Right atrium auricular region (tissue), 2 donors: ENCODE measurements at places on chromosomes 6 and 20. TPM values are rescaled to one million over a fixed set of nuclear protein-coding genes. Genes with fewer than 3 reads are reported as not detected.
A peak's percentile ranks its signal among the peaks of the same experiment; 100 is the strongest.

- DNase-seq = no peak
Observed at GRCh38 chr20:7124120-7124519, 356.6 kb downstream of the BMP2 start.

DNA sequence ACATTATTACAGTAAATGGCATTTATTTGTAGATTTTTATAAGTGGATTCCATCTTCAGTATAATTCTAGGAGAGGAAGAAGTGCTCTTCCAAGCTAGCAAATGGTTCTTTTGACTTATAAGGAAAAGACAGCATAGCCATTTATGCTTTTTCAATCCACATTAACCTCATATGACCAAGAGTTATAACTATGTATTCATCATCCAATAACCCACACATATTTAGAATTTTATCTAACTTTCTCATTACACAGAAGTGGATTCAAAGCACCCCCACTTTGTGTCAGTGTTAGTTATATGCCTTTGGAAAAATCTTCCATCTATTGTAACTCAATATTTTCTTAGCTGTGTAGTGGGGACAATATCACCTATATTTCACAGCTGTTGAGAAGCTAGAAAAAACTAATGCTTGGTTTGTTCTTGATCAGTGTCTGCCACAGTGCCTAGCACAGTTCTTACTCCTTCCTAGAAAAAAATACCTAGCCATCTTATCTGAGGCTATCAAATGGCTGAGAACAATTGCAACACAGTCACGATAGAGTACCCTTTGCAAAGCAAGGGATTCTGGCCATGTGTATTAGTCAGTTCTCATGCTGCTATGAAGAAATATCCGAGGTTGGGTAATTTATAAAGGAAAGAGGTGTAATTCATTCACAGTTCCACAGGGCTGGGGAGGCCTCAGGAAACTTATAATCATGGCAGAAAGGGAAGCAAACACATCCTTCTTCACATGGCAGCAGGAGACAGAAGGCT, 986.3 kb downstream of the TFAP2A start:
- DNase-seq = no peak

DNA sequence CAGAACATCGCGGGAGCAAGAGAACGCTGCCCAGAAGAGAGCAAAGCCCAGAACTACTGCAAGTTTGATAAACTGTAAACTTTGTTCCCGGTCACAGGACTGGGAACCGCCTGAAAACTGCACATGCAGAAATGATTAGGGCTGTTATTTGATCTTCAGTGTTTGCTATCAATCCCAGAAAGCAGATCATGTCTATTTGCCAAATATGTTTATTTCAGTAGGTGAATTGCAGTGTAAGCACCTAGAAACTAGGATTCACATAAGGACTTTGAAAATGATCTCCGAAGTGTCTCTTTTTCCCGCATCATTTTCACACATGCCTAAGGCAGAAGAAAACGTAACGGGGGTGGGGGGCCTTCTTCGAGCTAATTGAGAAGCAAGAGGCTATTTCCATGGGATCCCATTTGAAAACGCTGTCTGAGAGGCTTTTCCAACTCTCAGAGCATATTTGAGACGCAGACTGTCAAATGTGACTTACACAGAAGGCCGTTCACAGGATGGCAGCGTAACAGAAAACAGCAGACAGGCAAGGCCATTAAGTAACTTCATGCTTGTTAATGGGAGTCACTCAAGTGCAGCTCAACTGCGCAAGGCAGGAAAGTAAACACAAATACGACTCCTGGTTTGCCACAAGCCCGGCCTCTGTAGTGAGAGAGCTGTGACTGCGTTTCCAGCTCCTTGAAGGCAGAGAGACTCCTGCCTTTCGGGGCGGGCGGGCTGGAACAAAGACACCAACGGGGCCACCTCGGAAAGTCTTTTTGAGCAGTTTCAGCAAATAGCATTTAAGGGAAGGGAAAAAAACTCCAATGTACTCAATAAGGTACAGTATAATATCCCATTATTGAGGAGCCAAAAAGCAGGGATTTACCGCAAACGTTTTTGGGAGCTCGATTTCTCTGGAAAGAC, 144.7 kb upstream of the ZNF217 start:
- DNase-seq = peak; percentile 80

- DNase-seq = no peak
Observed at GRCh38 chr20:24361541-24361940, 107.9 kb upstream of the SYNDIG1 start.

DNA sequence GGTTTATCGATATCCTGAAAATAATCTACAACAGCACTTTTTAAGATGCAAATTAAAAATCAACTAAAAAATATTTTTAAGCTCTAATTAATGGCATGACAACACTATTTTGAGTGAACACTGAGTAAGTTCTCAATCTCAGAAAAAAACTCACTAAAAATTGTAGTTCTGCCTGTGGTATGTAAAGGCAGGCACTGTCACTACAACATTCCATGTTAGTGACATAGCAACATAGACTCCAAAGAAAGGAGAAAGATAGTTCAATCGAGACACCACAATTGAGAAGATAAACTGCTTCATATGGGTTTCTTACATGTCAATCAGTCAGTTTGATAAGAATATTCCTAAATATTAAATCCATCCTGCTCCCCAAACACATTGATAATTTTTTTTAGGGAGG, 38.0 kb downstream of the COL12A1 start:
- DNase-seq = no peak

- no peak for DNase-seq
Observed at GRCh38 chr6:128235556-128235955, 284.8 kb downstream of the PTPRK start.

DNA sequence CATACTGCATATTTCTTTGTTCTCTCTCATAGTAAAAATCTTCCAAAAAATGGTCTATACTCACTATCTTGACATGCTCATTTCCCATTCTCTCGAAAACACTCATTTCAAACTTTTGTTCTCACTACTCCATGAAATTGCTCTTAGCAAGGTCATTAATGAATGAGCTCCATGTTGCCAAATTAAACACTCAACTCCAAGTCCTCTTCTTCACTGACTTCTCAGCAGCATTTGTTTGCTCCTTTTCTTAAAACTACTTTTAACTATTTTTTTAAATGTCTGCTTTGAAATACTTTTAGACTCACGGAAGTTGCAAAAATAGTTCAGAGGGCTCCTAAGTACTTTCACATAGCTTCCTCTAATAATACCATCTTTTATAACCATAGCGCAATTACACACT, 274.0 kb upstream of the PREP start:
- no peak for DNase-seq

- no peak for DNase-seq
Observed at GRCh38 chr6:27205375-27206278, 41.9 kb upstream of the PRSS16 start.

DNA sequence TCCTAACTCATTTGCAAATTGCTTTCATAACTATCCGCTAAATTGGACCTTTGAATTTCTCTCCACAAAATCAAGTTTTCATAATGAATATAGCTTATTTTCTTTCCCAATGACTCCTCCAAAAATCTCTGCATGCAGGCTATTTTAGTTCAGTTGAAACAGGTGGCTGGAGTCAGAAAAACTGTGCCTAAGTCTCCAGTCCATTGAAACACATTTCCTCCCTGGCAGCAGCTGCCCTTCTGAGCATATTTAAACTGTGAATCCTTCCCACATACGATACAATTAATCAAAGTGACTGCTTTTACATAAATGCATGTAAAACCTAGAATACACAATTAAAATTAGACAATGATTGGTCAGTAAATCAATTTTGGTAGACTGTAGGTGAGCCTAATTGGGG, 344.6 kb upstream of the MARCKS start:
- DNase-seq = no peak

Gene RALY
- total RNA-seq = 86.4 TPM

GRCh38 chr6:166618251-166618650, 8.8 kb downstream of the RPS6KA2 start:
- DNase-seq = peak; percentile 40

Gene ENTPD6
- total RNA-seq = 116 TPM

DNA sequence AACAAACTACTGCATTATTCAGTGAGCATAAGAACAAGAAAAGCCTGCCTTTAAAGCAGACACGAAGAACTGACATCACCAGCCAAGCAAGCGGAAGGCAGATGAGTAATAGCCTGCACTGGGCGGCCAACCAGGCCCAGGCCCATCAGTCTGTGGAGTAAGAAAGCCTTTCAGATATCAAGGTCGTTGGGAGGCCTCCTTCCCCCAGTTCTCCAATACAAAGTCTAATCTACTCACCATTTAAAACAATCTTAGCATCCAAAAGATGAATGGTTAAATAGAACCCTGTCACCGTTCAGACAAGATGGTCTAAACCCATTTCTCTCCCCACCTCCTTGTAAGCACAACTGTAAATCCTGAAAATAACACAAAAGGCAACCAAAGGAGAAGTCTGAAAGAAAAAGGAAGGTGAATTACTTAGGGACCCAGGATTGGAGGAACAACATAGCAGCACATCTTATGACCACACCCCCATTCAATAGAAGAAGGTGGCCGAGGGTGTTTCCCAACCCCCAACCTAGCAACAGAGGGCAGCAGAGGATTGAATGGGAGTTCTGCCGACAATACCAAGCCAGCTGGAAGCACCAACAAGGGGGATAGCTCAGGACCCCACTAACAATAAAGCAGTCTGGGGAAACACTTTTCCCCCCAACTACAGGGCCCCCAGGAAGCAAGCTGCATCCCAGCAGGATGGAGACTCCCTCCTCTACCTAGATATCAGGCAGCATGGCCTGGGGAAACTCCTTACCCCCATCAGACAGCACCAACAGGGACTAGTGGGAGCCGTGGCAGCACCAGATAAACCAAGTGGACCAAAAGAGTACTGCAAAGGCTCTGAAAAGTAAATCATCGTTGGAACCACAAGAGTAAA, 67.9 kb downstream of the ZHX3 start:
- DNase-seq = peak; percentile 90

DNA sequence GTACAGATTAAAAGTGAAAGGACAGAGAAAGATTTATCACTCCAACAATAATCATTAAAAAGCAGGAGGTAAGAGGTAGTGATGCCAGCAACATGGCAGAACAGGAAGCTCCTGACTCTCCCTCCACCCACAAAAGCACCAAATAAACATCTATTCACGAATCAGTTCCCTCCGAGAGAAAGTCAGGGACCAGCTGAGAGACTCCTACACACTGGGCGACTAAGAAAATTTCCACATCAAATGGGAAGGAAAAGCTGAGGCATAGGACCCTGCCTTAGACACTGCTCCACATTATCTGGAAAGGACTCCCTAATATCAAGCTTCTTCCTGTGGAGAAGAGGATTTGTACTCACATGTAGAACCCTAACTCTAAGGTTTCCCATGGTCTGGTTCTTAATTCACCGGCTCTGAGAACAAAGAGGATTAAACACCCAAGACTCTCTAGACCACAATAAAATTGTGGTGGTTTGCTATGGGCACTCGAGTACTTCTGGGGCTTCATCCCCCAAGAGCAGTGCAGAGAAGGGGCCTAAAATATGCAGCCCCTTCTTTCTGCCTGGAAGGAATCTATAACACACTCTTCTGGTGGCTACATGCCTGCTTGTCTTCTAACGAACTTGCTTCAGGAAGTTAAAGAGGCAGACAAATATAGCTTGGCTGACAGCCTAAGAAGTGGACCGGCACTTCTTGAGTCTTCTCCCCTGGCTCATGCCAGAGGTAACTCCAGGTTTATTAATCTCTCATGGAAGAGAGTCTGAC, 29.4 kb upstream of the ASF1A start:
- DNase-seq = no peak

GRCh38 chr6:34587851-34588250, 31.7 kb upstream of the SPDEF start:
- no peak for DNase-seq

Gene RSPH9
- 0.12 TPM for total RNA-seq

- DNase-seq = no peak
Observed at GRCh38 chr6:51857134-51857533, 230.3 kb downstream of the PKHD1 start.

- no peak for DNase-seq
Observed at GRCh38 chr6:27777614-27778355, 134.4 kb downstream of the OR2B2 start.

Gene UST
- total RNA-seq = 4.3 TPM

DNA sequence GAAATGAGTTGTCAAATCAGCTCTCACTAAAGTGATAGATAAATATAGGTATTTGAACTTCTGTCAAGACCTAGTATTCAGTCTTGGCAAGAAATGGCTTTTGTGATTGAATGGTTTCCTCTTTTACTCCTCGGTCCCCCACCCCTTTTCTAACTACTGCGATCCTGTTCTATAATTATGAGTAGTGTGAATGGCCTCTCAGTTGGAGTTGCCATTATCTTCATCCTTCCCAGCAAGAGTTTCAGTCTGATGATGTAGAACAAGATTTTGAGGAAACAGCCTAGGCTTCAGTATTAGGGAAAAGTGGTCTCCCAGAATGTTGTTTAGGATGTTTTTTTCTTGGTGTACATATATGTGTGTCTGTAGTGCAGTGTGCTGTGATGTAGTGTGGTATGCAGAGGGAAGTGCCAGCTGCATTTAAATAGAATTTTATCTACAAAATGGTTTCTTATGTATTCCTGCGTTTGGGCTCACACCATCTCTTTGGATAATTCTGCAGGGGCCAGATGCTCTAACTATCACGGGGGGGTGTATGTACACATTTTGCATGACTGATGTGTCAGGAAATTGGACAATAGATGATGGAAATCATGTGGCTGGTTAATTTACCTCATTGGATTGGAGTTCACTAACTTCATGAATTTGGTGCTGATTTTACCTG, 180.1 kb upstream of the MMS22L start:
- no peak for DNase-seq
